Central memory CD4-positive, alpha-beta T cell (primary cell): ENCODE measurements at places on chromosomes 7 and 10.

DNA sequence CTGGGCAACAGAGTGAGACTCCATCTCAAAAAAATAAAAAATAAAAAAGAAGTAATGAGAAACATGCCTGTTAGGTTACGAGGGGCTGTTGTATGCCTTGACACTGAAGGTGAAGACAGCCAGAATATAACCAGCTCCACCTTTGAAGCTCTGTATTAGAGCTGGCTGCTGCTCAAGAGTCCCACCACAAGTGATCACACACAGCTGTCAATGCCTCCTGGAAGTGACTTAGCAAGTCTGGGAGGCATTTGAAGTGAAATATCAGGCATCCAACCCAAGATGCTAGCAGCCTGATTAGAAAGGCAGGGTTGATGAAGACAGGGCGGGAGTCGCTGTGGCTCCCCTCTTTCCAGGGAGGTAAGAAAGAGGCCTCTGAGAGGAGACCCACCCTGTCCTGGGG, 34.1 kb upstream of the INPP5F start:
- no peak for DNase-seq

- no peak for DNase-seq
These were observed 12.6 kb downstream of the FAM200A start for GRCh38 chr7:99539213-99539811.

- DNase-seq: no peak
These were observed 56.9 kb upstream of the FAM133B start for GRCh38 chr7:92647011-92647625.

- DNase-seq: no peak
These were observed 71.4 kb upstream of the ANTXRL start for GRCh38 chr10:46215426-46215825.

DNA sequence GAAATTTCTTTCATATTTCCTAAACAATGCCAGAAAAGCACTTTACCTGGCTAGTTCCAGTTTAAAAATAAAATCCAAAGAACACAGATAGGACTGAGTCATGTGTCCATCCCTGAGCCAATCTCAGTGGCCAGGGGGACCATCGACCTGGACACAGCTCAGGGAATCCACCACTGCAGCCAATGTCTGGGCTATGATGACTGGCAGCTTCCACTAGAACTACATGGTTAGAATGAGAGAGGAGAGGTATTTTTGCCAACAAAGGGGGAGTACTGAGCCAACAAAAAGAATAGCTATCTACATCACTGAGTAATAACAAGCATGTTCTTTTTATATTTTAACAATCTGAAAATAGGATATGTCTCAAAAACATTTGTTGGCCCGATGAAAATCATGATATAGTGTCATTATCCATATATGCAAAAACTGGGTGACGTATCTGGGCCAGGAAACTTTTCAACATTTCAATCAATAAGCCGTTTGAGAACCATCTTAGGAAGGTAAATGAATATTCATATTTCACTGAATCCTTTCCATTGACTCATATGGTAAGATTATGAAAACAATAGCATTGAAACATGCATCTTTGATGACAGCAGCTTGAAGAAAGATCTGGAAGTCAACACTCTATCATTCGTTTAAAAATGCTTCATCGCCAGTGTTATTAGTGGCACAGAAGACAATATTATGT, 104.0 kb downstream of the TPK1 start:
- DNase-seq: no peak

DNA sequence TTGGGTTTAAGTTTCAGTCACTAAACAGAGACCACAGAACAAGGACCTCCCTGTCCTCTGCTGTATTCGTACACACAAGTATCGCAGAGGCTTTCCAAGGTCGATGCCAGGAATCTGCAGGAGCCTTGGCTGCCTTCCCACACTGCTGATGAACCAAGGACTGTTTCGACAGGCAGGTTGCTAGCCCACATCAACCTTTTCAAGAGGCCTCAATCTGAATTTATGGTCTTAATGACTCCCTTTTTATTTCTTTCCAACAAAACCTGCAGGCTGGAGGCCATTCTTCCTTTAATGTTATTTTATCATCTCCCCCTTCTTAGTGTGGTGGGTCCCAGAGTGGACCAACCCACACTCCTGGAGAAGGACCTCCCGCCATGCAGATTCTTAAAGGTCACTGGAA, 45.6 kb downstream of the JCAD start:
- no peak for DNase-seq

- DNase-seq: no peak
These were observed 62.9 kb upstream of the MKRN1 start for GRCh38 chr7:140542228-140542603.

GRCh38 chr7:127486654-127487053, 94.1 kb upstream of the ZNF800 start:
- no peak for DNase-seq

- DNase-seq: no peak
These were observed 109.3 kb downstream of the TCF7L2 start for GRCh38 chr10:113059371-113059780.

DNA sequence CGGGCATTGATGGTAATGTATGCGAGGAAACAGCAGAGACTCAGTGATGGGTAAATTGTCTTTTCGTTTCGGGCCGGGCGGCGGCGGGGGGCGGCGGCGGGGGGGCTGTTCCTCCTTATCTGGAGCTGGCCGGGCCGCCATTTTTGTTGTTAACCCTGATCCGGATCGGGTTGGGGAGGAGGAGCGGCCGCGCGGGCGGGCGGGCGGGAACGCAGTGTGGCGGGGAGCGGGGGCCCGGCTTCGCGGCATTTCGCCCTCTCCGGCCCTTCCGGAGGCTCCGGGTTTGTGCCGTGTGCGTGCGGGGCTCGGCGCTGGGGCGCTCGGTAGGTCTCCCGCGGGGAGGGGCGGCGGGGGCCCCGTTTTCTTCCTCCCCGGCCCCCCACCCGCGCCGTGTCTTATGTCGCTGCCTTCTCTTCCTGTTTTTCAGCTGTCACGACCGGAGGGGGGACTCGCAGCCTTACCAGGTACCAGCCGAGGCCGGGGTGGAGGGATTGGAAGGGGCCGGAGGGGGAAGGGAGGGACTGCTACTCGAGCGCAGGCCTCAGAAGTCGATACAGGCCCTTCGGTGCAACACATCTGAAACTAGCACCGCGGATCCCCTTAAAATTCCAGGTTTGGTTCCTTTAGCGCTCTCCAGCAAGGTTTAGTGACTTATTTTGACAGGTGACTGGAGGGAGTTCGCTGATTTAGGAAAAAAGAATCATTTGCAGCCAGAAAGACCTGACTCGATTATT, 820 bp downstream of the WAC start:
- peak; percentile 63 for DNase-seq

DNA sequence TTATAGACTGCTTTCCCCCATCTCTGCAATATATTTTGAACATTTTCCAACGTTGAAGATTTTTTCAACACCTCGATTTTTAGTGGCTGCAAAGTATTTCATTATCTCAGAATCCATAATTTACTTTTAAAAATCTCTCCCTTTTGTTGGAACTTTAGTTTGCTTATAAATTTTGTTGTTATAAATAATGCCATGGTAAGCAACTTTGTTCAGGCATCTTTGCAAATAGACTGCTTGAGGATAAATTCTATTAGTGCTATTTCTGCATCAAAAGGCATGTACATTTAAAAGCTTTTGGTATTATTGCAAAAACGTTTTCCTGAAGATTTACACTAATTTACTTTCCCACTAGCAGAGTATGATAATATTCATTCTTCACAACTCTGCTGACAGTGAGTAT, 79.4 kb downstream of the TMEM178B start:
- no peak for DNase-seq

DNA sequence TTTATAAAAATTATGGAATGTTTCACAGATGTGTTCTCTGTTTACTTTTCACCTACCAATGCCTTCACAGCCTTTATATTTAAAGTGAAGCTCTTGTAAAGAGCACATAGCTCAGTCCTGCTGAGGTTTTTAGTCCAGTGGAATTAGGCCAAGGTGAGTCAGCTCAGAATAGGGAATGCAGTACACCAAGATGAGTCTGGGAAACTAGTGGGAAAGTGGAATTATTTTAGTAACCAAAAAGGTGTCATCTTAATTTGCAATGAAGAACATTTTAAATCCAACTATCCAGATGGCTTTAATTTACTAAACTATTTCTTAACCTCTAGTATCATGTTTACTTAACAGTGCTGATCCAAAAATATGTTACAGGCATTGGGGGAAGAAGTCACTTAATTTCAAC, 236.3 kb upstream of the CTBP2 start:
- DNase-seq: no peak

DNA sequence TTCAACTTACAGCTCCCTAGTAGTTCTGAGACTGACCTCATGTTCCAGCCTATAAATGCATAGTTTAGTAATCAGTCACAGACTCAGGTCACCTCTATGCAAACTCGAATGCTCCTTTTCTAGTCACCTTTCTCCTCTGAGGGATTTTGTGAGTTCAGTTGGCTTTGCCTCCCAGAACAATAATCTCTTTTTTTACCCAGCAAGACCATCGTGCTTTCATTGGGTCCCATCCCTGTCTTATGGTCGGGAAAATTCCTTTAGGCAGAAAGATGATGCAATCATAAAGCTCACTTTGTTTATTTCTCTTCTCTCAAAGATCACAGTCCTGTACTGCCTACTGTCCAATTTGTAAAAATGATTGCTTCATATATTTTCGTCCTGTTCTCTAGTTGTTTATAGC, 38.4 kb downstream of the TWIST1 start:
- no peak for DNase-seq

DNA sequence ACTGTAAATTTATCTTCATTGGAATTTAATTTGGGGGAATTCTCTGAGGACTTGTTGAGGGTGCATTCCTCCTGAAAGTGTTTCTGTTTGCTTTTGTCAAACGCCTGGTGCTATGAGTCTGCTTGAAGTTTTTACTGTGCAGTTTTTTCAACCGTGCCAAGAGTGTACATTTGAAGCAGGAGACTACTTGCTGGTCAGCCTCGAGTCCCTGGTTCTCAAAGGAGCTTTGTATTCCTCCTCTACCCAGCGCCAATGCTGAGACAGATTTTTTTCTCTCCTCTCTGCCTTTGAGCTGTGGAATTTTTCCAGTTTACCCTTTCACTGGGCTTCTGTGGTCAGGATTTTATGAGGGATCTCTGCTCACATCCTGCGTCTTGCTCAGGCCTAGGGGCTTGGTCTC, 62.1 kb downstream of the NPY start:
- no peak for DNase-seq

GRCh38 chr7:23487670-23488069, 17.4 kb upstream of the IGF2BP3 start:
- no peak for DNase-seq

- DNase-seq: no peak
These were observed 846 bp downstream of the ANKRD26 start for GRCh38 chr10:27099448-27099847.

- no peak for DNase-seq
These were observed 1094.4 kb downstream of the NRG3 start for GRCh38 chr10:82969405-82969804.

GRCh38 chr7:17370901-17371585, 72.6 kb downstream of the AHR start:
- DNase-seq: no peak

GRCh38 chr7:37419496-37419895, 29.2 kb downstream of the ELMO1 start:
- DNase-seq: no peak

DNA sequence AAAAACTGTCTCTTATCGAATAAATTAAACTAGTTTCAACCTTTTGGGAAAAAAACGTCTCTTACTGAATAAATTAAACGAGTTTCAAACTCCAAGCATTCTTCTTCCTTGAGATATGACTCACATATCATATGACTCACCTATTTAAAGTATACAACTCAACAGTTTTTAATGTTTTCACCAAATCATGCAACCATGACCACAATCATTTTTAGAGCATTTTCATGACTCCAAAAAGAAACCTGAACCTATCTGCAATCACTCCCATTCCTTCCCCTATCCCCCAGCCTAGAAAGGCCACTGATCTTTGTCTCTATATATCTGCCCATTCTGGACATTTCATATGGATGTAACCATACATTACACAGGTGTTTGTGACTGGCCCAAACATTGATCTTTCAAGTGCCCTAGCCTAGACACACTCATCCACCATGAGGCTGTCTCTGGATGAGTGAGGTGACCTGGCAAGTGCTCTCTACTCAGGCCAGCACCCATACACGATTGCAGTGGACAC, 115.3 kb downstream of the PIP4K2A start:
- DNase-seq: no peak

DNA sequence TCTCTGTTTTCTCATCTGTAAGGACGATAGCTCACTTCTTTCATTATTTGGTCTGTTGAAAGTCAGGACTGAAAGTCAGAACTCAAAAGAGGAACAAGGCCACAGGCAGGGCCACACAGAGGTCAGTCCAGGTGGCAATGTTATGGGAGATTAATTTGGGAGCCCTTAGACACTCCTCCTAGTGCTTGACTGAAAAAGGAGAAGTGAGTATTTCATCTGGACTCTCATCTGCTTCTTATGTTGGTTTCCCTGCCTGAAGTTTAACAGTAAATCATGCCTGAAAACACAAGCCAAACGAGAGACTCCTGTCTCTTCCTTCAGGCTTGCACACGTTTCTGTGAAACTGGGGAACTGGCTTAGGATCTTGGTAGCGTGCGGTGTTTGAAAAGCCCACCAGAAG, 248.5 kb downstream of the BUB3 start:
- DNase-seq: no peak

DNA sequence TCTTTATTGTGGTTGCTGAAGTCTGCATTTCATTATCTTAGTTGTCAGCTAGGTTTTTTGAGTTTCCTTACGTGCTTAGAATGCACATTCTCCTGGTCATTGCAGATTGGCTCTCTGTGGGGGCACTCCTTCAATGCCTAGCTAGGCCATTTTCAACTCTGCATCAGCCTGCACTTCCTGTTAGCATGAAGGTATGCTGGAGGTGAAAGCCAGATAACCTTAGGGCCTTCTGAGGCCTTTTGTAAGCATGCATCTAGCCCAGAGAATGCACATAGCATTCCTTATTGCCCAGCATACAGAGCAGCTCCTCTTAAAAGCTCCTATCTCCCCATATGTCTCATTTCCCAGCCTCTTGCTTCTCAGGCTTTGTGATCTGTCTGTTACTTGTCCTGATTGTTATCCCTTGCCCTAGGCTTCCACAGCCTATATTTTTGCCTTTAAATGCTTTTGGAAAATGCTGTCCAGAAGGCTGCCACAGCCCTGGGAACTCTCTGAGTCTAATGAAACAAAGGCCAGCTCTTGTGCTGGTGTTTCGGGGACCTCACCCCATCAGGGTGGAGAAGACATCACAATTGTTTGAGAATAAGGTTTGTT, 108.1 kb upstream of the IGFBP3 start:
- DNase-seq: no peak

DNA sequence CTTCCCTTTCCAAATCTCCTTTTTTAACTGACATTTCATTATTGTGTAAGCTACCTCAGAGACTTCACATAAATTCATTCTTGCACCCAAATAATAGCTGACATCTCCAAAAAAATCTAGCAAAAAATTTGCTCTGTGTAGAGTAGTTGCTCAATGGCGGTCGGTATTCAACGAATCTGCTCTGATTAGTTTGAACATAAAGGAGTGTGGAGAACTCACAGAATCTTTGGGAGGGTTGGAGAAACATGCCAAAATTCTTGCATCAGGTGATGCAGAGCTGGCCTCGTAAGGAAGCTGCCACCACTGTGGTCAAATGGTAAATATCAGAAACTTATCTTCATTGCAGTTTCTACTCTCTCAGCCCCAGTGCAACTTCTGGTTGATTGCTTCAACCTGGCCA, 201.2 kb upstream of the MDFIC start:
- DNase-seq: no peak
